ENCODE measurements at places on chromosomes 1 and 21.

DNA sequence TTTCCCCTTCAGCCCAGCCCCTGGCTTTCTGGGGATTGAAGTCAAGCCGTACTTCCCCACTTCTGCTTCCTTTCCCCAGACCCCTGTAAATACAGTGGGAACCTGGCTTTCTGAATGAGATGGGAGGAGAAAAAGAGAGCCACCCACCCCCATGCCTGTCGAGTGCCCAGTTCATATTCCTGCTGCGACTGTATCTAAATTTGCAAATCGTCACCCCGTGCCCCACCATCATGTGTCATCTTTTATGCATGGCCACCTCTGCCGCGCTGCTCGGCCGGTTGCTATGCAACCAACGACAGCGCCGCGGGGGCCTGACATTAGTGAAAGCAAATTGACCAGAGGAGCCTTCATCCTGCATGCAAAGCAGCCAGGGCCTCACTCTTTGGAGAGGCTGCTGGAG, 143.0 kb downstream of the ELAVL4 start:
- DNase-seq: no peak

DNA sequence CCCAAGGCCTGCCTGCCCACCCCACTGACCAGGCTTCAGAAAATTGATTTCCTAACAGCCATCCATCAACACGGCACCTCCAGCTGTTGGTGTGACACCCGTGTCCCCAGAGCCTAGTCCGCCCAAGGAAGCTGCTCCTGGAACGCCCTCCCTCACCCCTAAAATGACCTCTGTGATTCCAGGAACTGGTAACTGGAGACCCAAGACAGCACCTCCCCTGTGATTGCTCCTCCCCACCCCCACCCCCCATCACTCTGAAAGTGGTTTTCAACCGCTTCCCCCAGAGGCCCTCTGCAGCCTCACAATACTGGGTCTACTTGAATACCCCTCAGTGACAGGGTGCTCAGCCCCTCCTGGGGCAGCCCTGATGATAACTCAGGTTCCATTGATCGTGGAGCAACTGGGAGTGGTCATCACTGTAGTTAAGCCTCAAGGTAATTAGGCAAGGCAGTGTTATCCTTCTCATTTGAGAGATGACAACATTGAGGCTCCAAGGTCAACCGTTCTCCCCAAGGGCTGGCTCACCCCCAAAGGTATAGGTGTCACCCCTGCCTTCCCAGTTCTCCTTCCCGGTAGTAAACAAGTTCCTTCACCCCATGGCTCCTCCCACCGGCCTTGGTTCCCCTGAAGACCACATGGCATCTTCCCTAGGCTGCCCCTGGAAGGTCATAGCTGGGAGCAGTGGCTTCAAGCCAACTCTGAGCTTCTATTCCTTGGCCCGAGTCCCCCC, 52.0 kb downstream of the TAS1R2 start:
- DNase-seq: no peak

DNA sequence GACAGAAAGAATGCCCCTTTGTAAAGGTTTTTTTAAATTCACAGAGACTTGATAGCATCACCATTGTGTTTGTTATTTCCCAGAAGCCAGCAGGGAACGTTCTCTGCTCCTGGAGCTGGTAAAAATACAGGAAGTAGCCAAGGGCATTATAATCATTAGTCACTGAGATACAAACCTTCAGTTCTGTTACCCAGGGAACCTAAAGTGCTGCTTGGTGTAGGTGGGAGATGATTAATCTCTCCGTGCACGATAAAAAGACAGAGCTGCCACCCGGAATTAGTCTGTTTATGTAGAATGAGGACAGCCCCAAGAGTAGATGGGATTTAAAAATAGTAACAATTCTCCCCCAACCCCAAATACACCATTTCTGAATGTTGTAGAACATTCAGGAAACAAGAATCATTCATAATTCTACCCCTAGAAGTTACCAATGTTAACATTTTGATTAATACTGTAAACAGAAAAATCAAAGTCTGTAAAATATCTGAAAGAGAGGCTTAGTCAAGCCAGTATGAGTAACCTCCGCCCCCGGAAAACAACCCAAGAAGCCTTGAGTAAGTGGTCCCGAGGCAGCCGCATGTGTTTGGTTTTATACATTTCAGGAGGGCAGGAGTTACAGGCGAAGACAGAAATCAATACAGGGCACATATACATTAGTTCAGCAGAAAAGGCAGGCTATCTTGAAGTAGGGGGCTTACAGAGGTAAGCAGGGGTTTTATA, 45.3 kb upstream of the CTBS start:
- no peak for DNase-seq

DNA sequence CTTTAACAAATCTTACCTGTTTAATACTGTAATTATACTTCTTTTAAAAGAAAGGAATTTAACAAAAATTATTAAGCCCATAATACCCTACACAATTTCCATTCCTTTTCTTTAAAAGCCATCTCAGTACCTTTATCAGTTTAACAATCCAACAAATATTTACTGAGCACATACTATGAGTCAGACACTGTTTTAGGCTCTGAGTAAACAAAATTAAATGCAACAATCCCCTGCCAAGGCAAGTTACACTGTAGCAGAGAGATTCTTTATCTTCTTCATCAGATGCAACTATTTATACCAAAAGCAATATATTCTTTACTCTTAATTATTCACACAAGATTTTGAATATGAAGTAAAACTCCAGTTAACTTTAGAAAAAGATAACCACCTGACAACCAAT, 12.0 kb downstream of the DENND1B start:
- DNase-seq: no peak

DNA sequence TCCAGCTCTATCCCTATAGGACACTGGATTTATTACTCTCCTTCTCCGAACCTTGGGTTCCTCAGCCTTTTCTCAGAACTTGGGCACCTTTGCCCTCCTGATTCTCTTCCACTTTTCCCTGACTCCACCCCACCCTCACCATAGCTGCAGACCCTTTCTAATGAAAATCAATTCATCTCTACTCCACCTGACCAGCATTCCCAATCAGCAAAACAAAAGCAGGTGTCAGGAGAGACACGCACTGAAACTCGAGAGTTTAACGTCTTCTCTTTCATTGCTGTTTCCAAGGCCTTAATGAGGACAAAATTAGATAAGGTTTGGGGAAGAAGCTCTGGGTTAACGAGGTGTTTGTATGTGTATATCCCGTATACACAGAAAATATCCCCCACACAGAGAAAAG, 208.8 kb downstream of the PLPP3 start:
- no peak for DNase-seq

GRCh38 chr1:119758584-119758983, 10.1 kb downstream of the HMGCS2 start:
- no peak for DNase-seq

DNA sequence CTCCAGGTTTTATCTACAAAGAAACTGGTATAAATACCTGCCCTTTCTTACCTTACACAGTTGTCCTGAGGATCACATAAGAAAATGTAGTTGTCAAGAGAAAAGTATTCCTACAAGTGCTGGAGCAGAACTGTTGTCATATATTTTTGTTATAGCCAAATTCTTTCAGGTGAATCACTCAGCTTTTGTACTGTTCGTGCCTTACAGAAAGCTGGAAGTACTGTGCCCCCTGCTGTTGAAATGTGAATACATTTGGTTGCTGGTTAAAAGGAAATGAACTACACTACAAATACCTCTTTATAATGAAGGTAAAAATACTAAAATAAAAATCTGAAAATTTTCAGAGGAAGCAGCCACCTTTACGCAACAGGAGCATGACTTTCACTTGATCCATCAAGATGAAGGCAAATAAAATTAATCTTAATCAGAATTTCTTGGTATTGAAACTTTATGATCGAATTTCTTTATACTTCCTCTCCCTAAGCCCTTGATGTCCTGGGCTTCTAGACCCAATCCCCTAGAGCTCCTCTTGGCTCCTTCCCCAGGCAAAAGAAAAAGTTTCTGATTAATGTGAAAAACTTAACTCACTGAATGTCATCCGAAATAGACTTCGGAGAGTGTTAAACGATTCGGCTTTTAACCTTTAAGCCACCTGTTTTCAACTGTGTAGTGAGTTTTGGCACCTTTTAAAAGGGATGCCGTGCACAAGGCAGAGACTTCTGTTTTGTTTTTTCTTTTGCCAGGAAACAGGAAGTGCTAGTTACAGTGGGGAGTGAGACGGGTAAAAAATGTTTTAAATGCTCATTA, 12.5 kb downstream of the CHML start:
- DNase-seq: peak; percentile 65

DNA sequence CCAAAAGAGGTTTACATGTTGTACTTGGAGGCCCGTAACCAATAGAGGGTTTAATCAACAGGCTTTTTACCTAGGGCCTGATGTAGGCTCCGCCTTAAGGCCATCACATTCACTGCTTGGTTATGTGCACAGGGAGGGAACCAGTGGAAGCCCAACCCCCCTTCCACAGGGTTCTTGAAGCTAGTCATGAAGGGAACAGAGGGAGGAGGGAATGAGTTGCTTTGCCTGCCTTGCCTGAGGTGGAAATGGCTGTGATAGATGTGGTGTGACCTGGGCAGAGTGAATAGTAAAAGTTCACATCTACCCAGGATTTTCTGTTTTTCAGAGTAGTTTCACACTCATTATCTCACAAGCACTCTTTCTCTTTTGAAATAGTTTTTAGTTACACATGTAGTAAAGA, 215.1 kb downstream of the ST6GALNAC3 start:
- peak; percentile 50 for DNase-seq

GRCh38 chr1:84689514-84690396, 506 bp downstream of the SSX2IP start:
- DNase-seq: no peak

GRCh38 chr1:117592155-117592554, 13.7 kb upstream of the TENT5C start:
- DNase-seq: no peak

DNA sequence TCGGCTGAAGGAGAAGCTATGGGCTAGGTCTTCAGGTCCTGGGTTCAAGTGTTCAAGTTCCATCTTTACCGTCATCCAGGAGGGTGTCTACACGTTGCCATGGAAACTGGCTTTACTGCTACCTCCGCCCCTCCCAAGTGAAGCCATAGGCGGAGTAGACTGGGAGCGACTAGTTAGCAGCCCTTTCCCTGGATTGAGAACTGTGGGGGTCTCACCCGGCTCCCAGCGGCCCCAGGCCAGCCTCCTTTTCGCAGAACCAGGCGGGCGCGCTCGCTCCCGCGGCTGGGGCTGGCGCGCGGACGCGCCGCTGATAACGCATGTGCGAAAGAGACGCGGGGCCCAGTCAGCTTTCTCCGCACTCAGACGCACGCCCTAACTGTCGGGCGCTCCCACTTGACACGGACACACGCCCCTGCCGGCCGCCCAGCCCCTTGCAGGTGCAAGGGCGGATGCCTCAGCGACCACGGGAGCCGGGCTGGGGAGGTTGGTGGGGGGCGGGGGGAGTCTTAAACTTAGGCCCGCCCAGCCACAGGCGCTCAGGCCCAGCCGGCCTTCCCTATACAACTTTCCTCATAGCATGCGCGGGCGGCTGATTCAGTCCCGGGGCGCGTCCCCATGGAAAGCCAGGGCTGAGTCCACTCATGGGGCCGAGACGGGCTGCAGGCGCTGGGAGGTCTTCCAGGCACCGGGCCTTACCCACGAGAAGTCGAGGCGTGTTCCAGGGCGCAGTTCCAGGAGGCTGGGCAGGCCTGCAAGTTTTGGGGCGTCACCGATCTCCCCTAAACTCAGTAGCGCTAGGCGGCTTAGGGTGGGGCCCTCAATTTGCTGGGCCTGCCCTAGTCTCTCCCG, 7.4 kb downstream of the EFNA4 start:
- DNase-seq: peak; percentile 83

- no peak for DNase-seq
Observed at GRCh38 chr1:121566346-121566745, 381.6 kb downstream of the SRGAP2C start.

GRCh38 chr1:204110894-204111633, 38.1 kb downstream of the SOX13 start:
- no peak for DNase-seq

- DNase-seq: no peak
Observed at GRCh38 chr1:53315046-53315445, 12.8 kb downstream of the LRP8 start.

GRCh38 chr1:109531826-109532364, 7.8 kb upstream of the GPR61 start:
- DNase-seq: no peak

- DNase-seq: no peak
Observed at GRCh38 chr1:21579791-21580190, 70.6 kb downstream of the ALPL start.

Measured in CD4-positive, alpha-beta T cell treated with Interleukin-6 for 4 hours (primary cell).